ENCODE measurements at places on chromosomes 7 and 10.

DNA sequence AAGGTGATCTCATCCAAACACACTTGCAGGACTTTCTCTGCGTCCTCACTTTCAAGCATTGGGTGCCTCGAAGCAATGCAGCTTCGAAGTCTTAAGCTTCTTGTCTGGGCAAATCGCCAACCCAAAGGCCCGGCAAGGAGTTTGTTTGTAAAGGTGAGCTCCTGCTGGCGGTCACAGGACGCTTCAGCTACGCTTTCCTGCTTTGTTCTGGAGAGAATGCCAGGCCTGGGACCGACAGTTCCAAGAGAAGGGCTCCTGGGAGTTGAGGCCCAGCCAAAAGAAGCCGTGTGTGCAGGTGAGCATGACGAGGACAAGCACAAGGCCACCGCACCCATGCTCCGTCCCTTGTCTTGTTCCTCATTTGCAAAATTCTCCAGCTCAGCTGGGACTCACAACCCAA is 106.6 kb upstream of the DOCK1 start:
- no peak for DNase-seq

DNA sequence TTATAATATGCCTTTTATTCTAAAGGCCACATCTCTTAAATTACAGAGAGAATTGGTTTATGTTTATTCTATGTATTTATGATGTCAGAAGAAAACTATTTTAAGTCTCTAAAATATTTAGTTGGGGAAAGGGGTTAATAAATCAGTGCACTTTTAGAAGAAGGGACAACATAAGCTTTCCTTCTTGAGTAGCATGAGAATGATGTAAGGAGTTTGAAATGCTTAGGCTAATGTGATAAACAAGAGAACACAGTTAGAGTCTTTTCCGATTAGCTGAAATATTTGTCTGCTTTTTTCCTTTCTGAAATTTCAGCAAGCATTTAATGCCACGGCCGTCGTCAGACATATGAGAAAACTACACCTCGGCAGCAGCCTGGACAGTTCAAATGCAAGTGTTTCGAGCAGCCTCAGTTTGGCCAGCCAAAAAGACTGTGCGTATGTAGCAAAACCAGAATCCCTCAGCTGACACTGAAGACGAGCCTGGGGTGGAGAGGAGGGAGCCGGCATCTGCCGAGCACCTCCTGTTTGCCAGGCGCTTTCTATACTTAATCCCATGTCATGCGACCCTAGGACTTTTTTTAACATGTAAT is 176.2 kb downstream of the CCDC3 start:
- no peak for DNase-seq

DNA sequence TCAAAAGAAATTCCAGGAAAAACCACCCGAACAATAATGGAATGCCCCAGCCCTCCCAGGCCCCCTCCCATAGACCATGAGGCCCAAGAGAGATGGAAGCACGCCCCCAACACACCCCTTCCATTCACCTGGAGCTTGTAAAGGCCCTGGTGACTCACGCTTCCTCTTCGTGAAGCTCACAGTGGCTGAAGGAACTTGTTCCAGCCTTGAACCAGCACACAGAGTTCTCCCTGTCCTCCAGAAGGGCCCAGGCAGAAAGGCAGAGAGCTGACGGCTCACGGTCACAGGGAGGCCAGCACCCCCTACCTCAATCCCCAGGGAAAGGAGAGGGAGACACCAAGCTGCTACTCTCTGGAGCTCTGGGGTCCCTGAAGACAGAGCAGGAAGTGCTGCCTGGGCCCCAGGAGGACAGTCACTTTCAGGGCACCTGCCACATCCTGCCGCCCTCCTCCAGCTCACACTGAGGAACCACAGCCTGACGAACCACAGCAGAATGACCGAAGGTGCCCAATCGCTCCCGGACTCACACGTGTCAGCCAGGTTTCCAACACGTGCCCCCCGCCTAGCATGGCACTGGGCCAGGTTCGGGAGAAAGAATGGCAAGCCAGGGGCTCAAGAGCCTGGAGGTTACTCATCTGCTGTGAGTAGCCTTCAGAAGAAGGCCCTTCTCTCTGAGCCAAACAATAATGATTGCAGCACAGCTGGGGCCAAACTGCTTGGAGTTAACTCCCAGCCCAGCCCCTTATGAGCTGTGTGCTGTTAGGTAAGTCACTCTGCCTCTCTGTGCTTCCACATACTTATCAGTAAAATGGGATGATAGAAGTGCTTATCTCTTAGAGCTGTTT is 52.8 kb downstream of the DLG5 start:
- peak; percentile 17 for DNase-seq

DNA sequence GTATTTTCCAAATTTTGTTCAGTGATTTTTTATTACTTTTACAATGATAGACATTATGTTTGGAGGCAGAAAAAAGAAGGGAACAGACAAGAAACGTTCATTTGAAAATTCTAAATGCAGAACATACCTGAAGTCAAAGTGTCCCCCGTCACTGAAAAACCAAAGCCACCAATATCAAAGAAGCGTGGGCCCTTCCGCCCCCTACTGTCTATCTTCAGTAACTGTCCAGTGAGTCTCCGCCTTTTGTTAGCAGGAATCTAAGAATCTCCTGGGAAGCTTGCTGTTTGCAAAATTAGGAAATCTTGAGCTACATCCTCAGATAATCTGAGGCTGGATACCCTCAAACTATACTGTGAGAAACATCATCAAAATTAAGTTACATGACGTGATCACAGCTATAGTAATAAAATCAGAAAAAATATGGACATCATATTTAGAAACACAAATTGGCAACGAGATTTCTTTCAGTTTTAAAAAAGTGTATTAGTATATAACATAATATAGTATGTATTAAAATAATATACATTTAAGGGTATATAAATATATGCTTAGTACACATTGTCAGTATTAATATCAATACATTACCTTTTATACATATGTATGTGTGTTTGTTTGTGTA is 169.3 kb upstream of the AKR1E2 start:
- DNase-seq, result peak; percentile 20

DNA sequence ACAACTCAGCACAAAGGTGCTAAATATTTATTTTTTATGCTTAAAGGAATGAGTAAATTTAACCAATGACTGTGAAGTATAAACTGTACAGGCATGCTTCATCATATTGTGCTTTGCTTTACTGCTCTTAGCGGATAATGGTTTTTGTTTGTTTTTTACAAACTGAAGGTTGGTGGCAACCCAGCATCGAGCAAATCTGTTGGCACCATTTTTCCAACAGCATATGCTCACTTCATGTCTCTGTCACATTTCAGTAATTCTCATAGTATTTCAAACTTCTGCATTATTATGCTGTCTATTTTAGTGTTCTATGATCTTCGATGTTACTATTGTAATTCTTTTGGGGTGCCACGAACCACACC is 22.8 kb downstream of the BRAF start:
- DNase-seq, result no peak

DNA sequence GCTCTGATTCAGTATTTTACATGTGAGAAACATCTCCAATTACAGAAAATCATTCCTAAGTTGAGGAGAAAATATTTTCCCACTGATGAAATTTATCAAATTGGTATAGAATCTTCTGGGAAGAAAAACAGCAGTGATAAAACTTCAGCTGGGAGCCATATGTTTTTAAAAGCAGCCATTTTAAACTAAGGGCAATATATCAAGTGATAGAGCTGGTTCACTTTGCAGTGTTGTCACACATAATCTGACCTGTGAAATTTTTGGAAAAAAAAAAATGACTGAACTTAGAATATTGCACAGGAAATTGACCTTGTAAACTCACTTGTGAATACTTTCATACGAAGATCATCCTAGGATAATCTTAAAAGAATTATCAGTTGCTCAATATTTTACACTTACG is 10.5 kb upstream of the EZH2 start:
- no peak for DNase-seq

DNA sequence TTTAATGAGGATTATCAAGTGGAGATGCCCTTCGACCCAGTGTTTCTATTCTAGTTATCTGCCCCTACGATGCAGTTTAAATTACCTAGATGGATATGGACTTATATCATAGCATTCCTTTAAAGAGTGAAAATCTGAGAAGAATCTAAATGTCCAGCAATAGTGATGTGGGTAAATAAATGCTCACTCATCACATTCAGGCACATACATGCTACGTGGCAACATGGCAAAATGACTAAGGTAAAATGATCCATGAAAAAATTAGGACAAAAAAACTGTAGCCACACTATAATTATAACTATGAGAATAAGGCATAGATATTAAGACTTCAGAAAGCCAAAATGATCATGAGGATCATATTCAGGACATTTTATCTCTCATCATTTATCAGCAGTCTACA is 82.4 kb upstream of the PDE1C start:
- no peak for DNase-seq

DNA sequence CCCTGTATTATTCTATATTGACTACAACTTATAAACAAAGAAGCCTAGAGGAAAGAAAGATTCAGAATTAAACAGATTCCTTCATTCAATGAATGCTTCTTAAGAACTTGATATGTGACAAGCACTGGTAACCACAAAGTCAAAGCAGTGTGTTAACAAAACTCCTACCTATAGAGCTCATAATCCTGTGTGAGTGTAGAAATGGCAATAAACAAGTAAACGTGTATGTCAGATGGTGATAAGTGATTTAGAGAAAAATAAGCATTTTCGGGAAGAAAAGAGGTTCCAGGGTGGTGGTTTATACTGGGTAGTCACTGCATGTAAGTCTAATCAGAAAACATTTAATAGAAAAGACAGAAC is 141.3 kb downstream of the JMJD1C start:
- no peak for DNase-seq

GRCh38 chr7:71716690-71717089 is 584.7 kb downstream of the GALNT17 start:
- no peak for DNase-seq

- no peak for DNase-seq
Observed at GRCh38 chr7:157337316-157338149, 729 bp downstream of the DNAJB6 start.

DNA sequence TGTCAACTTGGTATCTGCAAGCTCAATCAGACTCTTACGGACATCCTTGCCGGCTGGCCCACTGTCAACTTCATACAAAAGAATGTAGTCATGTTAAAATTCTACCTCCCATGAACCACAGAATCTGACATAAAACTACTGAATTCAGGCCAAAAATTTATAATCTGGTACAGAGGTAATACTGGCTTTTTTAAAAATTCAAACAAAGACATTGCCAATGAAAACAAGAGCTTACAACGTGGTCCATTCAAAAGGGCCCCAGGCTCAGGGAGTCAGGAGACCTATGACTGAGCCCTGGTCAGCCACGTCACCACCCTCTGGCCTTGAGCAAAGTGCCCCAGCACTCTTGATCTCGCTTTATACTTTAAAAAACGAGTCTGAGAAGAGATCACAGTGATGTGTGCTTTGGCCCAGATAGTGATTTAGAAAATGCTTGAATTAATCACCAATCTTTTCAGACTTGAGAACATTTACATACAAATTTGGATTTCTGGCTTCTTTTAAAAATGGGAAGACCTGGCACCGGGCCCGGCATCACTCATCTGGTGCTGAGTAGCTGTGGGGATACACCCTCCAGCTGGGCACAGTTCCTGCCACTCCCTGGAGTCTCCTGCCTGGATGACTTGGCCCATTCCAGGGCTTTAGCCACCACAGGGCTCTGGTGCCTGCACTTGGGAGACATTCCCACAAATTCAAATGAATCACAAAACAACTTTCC is 94.1 kb downstream of the PIP4K2A start:
- DNase-seq, result no peak

GRCh38 chr10:110629680-110630191 is 14.4 kb upstream of the RBM20 start:
- no peak for DNase-seq

- DNase-seq, result no peak
Observed at GRCh38 chr10:78455236-78455635, 421.6 kb downstream of the RPS24 start.
